ENCODE measurements at places on chromosomes 7 and 10.

- no peak for DNase-seq
Observed at GRCh38 chr7:5334671-5335070, 51.9 kb downstream of the SLC29A4 start.

DNA sequence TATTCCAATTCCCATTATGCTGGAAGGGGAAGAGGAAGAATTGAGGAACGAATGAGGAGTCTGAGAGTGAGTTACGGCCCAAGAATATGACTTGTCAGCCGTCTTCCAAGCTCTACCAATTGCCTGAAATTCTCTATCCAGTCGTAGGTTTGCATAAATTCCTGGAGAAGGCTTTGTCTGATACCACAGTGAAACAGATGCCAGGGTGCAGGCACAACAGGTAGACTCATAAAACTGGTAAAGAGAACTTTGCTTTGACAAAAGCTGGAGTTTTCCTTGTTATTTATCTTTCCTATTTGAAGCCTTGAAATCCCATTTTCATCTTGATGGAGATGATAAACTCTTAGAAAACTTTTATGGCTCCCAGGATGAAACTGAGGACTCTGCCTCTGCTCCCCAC is 251.2 kb downstream of the KCNMA1 start:
- DNase-seq: no peak

- no peak for DNase-seq
Observed at GRCh38 chr7:128031901-128032604, 816 bp upstream of the LRRC4 start.

GRCh38 chr10:84452003-84452402 is 123.6 kb downstream of the CCSER2 start:
- no peak for DNase-seq

- DNase-seq: no peak
Observed at GRCh38 chr7:77239471-77239870, 39.9 kb upstream of the FGL2 start.

- no peak for DNase-seq
Observed at GRCh38 chr7:2639181-2639681, 7.4 kb downstream of the TTYH3 start.

All from NCI-H1048 (cell line).